Activated T-helper 2 cell treated with anti-CD3 and anti-CD28 coated beads, Interferon-gamma antibody, Interleukin-2, Interleukin-4, amounts not matched to agents 10 μg/mL and 5 μg/mL and 100 μg/mL, durations not matched to agents 14 hours and 24 hours and 36 hours (primary cell): ENCODE measurements at places on chromosomes 16 and 17. TPM values are rescaled to one million over a fixed set of nuclear protein-coding genes. Genes with fewer than 3 reads are reported as not detected.

Gene SCARF1
- 3.3 and 3.4 TPM in 2 replicates for total RNA-seq

Gene ALOX12
- total RNA-seq, result not detected in 2 replicates

Gene DNAH9
- total RNA-seq, result not detected in 2 replicates

Gene IRX6
- total RNA-seq, result not detected in 2 replicates

Gene KRTAP1-5
- not detected in 2 replicates for total RNA-seq

Gene NAT9
- 55.3 TPM in 2 replicates for total RNA-seq

Gene GP1BA
- not detected in 2 replicates for total RNA-seq

Gene RNF112
- 0.16 and 0.32 TPM in 2 replicates for total RNA-seq

Gene KRTAP1-1
- total RNA-seq, result not detected in 2 replicates

Gene CA4
- not detected in 2 replicates for total RNA-seq

Gene VAT1L
- not detected in 2 replicates for total RNA-seq

Gene ZP2
- total RNA-seq, result not detected in 2 replicates

Gene MMP25
- total RNA-seq, result 7.7 TPM in 2 replicates

Gene ABCC11
- 0.05 and 0.09 TPM in 2 replicates for total RNA-seq

Gene HOXB13
- total RNA-seq, result not detected in 2 replicates

Gene KRTAP16-1
- not detected in 2 replicates for total RNA-seq

Gene NKIRAS2
- 25.8 and 28.2 TPM in 2 replicates for total RNA-seq

Gene TMEM98
- 18.8 and 19.3 TPM in 2 replicates for total RNA-seq

Gene CACNG5
- total RNA-seq, result not detected in 2 replicates

Gene CBX2
- total RNA-seq, result 9.7 and 11.2 TPM in 2 replicates

Gene CHST5
- total RNA-seq, result not detected in 2 replicates

Gene PRR14
- total RNA-seq, result 84.0 and 90.5 TPM in 2 replicates

Gene C17orf50
- total RNA-seq, result not detected in 2 replicates

Gene SLFN14
- total RNA-seq, result not detected in 2 replicates

Gene SCNN1G
- total RNA-seq, result not detected in 2 replicates

Gene HOXB1
- not detected in 2 replicates for total RNA-seq

Gene CDH3
- 0.23 and 0.75 TPM in 2 replicates for total RNA-seq

Gene OTOP2
- total RNA-seq, result not detected in 2 replicates

Gene HSD17B1
- total RNA-seq, result 0.91 and 1.4 TPM in 2 replicates

Gene SLC6A2
- total RNA-seq, result not detected in 2 replicates

Gene CAVIN1
- total RNA-seq, result 3.5 and 3.8 TPM in 2 replicates

Gene VMP1
- total RNA-seq, result 479 and 499 TPM in 2 replicates

Gene MSI2
- 181 and 198 TPM in 2 replicates for total RNA-seq

Gene METTL9
- total RNA-seq, result 73.9 and 75.8 TPM in 2 replicates

Gene NSRP1
- total RNA-seq, result 27.3 and 27.4 TPM in 2 replicates

Gene RNF135
- 9.2 and 10.5 TPM in 2 replicates for total RNA-seq

Gene FTO
- 62.1 and 62.7 TPM in 2 replicates for total RNA-seq

Gene CNTNAP1
- 1.3 and 2.4 TPM in 2 replicates for total RNA-seq

Gene PRDM7
- total RNA-seq, result not detected in 2 replicates

Gene GRIN2A
- total RNA-seq, result not detected in 2 replicates

Gene KRT13
- not detected in 2 replicates for total RNA-seq

Gene TBC1D3H
- not detected in 2 replicates for total RNA-seq
